Mesothelial cell of epicardium (in vitro differentiated cells): ENCODE measurements at places on chromosomes 3 and 15. TPM values are rescaled to one million over a fixed set of nuclear protein-coding genes. Genes with fewer than 3 reads are reported as not detected.

The RHCG gene
- 0.16 to 0.58 TPM in 2 of 3 replicates, not detected in the other for total RNA-seq

GRCh38 chr3:134057654-134058110, 28.0 kb upstream of the SLCO2A1 start:
- peak; percentile 16 for DNase-seq

The CPN2 gene
- not detected in 3 replicates for total RNA-seq

DNA sequence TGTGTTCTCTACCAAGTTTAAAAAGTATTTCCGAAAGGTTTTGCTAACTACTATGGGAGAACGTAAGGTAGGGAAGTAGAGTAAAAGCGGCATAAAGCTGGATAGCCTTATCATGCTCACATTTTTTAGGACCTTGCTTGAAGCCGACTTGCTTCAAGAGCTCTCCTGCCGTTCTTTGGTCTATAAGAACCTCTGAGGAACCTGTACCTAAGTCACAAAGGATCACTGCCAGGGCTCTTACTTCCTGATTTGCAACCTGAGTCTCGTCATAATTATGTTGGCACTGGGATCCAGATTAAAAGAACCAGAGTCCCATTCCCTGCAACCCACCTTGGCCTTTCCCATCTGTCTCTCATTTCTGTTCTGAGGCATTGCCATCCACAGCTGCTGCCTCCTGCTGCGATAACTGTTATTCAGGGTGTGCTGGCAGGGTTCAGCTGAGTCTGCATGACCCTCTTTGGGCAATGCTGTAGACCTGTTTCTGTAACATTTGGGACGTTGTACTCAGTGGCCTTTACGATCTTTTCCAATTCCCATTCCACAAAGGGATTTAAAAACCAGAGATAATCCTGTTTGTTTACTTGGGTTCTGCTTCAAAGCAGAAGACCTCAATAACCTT, 131.0 kb upstream of the UMPS start:
- DNase-seq, result no peak

The CCR1 gene
- not detected in 3 replicates for total RNA-seq

- no peak for DNase-seq
These were observed 221.9 kb upstream of the LRIG1 start for GRCh38 chr3:66722675-66723074.

GRCh38 chr15:31461911-31462480, 135.4 kb downstream of the KLF13 start:
- no peak for DNase-seq

GRCh38 chr3:3241596-3241995, 62.1 kb upstream of the CRBN start:
- no peak for DNase-seq

DNA sequence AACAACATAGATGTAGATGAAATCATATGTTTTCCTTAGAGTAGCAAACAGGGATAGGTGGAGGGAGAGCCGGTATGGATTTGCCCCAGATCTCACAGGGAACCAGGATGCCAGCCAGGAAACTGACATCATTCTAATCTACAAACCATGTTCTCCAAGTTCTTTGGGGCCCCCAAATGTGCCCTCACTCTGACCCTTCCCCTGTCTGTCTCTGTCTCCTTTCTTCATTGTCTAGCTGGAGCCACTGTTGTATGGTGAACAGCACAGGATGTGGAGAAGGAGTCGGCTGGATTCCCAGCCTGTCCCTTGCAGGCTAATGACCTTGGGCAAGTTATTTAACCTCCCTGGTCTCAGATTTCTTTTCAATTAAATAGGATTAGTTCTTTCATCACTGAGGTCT, 962 bp downstream of the ATP13A5 start:
- DNase-seq, result no peak

The KBTBD12 gene
- 0.07 to 0.09 TPM in 2 of 3 replicates, not detected in the other for total RNA-seq

DNA sequence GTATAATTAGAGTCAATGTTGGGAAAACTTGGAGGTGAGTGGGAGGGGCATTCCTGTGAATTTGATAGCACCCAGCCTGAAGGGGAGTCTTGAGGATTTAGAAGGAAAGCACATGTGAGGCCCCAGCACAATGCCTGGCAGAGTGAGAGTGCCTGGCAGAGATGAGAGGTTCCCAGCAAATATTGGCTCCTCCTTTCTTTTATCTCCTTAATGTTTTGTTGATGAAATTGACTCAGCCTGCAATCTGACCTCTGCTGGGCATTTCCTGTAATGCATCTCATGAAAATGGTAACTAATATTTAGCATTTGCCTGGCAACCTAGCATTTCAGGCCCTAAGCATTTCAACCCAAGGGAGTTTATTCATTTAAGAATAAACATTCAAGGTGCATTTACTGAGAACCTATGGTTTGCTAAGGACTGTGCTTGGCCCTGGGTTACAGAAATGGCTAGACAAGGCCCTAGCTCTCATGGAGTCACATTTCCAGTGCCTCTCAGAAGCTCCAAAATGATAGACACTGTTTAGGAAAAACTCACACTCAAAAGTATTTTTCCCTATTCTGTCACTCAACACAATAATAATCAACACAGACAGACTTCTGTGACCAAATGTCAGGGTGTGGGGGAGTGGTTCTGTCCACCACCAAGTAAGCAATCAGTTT, 19.0 kb downstream of the PDHB start:
- DNase-seq, result no peak

DNA sequence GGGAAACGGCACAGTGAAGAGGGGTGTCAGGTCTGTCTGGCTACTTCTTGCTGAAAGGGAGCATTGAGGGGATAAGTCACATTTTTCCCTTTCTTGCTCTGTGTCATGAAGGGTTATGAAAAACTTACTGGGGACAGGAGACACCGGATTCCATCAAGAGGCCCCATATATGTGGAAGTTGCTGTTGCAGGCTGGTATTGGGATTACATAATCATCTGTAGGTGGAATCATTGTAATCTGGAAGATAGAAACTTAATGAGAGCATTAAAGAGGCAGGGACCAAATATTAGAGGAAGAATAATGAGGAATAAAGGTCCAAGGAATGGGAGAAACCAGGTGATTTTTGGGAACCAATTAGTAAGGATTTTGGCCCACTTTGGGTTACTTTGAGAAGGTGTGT, 4.2 kb upstream of the TCAIM start:
- no peak for DNase-seq

DNA sequence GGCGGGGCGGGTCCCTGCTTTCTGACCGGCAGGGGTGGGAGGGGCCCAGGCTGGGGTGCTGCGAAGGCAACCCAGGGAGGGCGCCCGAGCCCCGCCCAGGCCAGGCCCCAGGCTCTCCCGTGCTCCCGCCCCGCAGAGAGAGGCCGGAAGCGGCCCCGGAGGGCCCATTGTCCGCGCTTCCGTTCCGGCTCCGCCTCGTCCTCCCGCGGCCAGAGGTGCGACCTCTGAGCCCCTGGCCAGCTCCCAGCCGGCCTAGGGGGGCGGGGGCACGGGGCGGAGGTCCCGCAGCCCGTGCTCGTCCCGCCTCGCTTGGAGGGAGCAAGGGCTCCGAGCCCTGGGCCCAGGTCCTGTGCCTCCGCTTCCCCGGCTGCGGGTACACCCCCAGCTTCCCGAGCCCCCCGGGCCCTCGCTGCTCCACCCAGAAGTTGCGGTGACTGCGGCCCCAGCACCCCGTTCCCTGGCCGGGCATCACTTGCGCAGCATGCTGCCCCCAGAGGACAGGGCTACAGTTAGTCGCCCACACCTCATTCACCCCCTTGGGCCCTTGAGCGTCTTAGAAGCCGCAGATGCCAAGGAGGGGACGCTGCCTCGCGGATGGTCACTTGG, 20.4 kb upstream of the PLXND1 start:
- DNase-seq, result no peak

DNA sequence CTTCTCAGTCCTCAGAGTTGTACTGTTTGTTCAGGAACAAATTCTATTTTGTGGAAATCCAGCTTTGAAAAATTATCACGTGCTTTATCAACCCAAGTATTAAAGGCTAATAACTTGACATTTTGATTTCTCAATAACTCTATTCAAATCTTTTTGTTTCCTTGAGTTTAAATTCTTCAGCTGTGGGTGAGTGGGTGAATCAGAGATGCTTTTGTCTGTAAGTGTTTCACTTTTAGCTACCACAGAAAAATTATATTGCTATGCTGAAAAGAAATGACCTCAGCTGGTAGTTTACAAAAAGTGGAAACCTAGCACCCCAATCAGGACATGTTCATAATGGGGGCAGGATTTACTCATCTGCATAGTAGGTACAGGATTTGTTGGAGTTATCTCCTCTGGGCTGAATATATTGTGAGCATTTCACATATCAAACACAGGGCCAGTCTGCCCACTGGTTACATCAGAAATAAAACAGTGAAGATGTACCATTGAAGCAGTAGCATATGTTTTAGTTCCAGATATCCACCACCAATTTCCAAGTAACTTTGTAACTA, 30.5 kb downstream of the MINDY4B start:
- no peak for DNase-seq

The LRRC31 gene
- total RNA-seq, result not detected in 3 replicates

The PLXNA1 gene
- 50.1 to 55.2 TPM (median 54.2 TPM) in 3 replicates for total RNA-seq

DNA sequence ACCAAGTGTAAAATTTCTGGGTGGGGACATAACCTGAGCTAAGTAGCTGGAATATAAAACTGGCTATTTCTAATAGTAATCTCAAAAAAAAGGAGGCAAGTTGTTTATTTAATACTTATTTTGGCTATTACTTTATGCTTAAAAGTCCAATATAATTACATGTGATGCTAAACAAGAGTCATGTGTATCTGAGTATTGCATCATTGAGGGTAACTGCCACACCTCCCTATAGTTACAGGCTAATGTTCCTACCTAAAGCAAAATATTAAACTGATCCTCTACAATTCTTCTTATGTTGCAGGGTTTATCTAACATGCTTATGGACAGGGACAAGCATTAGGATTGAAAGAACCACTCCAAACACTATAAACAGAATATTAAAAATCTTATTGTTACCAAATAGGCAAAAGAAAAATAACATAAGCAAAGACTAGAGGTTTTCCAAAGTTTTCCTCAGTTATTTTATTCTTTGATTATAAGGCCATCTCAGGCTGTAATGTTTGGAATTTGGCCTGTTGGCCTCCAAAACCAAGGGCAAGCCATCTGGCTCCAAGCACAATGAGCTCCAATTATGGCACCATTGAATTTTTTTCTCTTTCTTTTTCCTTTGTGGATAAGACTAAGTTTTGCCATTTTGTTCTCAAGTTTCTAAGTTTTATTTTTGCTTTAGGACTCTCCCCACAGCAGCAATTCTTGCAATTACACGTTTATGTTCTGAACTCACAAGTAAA, 75.8 kb upstream of the ABI3BP start:
- DNase-seq, result no peak

DNA sequence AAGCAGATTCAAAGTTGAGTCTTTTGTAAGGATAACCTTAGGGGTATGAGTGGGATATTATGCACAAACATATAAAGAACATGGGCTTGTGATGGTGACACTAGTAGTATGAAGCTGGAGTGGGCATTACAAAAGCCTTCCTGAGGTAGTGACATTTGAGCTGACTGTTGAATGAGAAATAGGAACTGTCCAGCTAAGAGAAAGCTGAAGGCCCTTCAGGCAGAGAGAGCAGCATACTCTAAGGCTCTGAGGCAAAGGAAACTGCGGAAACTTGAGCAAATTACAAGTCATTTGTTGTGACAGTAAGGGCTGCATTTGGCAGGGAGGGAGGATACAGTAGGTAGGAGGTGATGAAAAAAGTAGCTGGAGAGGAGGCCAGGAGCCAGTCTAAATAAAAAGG, 190.7 kb upstream of the CD96 start:
- no peak for DNase-seq
